ENCODE measurements at places on chromosomes 1 and 21.

DNA sequence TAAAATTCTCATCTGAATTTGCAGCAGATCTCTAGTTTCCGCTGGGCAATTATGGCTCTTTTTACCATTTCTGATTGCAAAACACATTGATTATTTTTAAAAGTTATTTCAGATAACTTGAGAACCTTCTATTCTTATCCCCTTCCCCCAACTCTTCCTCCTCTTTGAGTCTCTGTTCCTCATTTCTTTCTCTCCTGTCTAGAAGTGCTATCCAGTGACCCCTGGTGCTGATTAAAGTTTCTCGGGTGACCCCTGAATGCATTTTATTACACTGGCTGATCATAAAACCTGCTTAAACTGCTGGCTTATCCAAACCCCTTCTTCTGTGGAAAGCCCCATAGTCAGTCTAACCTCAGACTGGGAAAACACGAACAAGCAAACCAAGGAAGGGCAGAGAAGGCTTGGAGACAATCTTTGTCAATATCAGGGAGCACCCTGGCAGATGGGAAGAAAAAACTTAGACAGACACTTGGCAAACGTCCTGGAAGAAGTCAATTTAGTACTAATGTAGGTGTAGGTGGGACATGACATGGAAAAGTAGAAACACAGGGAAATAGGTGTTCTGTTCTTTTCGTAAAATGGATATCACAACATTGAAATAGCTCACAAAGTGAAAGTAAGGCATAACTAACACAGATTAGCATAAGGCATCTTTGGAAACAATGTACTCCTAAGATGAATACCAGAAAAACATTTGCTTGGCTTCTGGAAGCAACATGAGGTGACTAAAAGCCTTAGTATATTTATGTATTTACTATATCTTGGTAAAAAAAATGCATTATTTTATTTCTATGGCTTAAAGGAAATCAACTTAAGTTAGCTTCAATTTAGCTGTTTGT is 61.4 kb downstream of the GORAB start:
- no peak for DNase-seq

GRCh38 chr21:27079636-27080240 is 112.8 kb upstream of the ADAMTS5 start:
- no peak for DNase-seq

- no peak for DNase-seq
Observed at GRCh38 chr1:146016891-146017290, 4.6 kb downstream of the HJV start.

GRCh38 chr1:60345621-60346020 is 272.1 kb upstream of the C1orf87 start:
- no peak for DNase-seq

DNA sequence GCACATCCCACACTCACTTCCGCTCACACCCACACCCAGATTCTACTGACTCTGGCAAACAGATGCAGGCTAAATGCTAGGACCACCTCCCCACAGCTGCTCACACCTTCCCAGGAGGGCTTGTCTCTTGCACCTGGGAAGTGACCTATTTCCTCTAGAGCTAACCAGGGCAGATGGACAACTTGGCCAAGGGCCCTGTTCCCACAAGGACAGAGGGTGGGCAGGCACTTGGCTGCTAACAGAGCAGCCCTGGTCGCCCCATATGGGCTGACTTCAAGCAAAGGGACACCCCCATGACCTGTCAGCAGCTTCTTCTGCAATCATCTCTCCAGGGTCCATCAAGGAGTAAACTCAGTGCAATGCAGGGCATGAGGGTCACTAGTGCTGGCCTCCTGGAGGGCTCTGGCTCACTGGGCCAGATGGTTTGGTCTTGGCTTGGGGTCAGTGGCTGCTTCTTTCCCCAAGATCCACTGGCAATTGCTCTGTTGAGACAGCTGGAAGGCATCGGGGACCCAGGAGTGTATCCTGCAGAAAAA is 641.5 kb downstream of the PLPP3 start:
- no peak for DNase-seq

GRCh38 chr1:28160782-28161266 is 15.7 kb downstream of the PTAFR start:
- DNase-seq, result no peak

- DNase-seq, result no peak
Observed at GRCh38 chr1:64843675-64844074, 98.8 kb downstream of the RAVER2 start.

DNA sequence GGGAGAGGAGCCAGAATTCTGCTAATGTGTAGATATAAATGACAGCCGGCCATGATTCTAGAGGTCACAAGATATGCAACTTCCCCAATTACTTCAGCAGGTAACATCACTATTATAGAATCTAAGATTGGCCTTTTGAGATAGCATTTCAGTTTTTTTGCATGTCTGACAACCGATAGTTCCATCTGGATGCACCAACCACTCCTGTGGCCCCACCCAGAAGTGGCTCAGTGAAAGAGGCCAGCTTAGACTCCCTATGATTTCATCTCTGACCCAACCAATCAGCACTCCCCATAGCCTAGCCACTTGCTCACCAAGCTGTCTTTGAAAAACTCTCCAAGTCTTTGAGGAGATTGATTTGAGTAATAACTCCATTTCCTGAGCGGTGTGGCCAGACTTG is 30.3 kb upstream of the NUF2 start:
- no peak for DNase-seq

GRCh38 chr1:92945748-92946270 is 15.5 kb downstream of the DIPK1A start:
- no peak for DNase-seq

DNA sequence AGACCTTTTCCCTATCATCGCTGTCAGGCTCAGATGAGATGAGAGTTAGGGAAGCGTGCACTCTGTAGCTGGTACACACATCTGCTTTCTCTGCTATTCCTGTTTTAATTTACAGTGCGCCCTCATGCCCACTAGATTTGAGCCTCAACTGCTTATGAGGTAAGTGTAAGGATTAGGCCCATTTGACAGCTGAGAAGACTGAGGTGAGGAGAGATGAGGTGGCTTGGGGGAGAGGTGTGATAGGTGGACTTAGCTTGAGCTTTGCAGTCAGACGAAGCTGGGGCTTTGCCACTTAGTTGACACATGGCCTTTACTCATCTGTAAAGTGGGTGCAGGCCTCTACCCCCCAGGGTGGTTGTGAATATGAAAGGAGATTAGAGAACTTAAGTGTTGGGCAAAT is 8.5 kb downstream of the TMEM61 start:
- no peak for DNase-seq

DNA sequence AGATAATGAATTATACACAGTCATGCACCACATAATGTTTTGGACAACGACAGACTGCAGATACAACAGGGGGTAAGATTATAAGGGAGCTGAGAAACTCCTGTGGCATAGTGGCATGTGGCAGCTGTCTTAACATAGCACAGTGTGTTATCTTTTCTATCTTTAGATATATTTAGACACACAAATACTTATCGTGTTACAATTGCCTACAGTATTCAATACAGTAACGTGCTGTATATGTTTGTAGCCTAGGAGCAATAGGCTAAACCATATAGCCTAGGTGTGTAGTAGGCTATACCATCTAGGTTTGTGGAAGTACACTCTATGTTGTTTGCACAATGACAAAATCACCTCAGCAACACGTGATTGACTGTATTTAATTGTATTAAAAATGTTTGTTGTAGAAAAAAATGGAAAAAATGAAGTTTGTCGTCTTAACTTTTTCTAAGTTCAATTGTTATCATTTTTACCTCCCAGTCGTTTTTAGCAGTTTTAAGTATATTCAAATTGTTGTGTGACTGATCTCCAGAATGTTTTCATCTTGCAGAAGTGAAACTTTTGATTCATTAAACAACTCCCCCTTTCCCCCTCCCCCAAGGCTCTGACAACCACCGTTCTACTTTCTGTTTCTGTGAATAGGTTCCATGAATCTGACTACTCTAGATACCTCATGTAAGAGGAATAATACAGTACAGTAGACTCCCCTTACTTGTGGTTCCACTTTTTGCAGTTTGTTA is 351.0 kb upstream of the B3GALT2 start:
- no peak for DNase-seq

GRCh38 chr1:66606362-66607065 is 72.6 kb downstream of the SGIP1 start:
- DNase-seq, result no peak

GRCh38 chr1:116733476-116734365 is 20.5 kb upstream of the CD2 start:
- no peak for DNase-seq

- no peak for DNase-seq
Observed at GRCh38 chr1:117598489-117598888, 7.4 kb upstream of the TENT5C start.

Data from COLO829 (cell line).